ENCODE measurements at places on chromosomes 1 and 21.

GRCh38 chr1:56095696-56096665 lies 483.4 kb downstream of the PLPP3 start:
- no peak for DNase-seq

DNA sequence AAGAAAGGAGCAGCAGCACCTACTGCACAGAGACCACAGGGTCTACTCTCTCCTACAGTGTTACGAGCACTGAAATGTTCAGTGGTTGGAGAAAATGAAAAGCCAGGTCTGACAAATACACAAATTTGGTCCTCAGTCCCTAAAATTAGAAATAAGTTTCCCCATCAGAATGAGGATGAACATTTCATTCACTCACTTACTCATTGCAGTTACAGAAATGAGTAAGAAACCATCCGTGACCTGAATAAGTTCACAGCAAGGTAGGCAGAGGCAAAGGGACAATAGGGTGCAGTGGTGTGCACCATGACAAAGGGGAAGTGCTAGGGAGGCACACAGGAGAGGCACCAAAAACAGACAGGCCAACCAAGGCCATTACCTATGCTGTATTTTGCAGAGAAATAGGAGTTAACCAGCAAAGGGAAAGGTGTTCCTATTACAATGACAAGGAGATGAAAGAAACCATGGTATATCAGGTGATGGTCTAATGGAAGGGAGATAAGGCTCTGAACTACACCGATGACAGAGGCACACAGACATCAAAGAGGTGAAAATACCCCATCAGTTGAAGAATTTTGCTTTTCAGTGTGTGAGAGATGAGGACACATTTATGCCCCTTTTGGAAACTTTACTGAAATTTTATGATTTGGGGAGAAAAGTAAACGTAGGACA lies 29.4 kb downstream of the VAV3 start:
- no peak for DNase-seq

GRCh38 chr1:47934243-47934805 lies 62.9 kb downstream of the TRABD2B start:
- peak; percentile 28 for DNase-seq

- DNase-seq: no peak
These were observed 15.4 kb upstream of the MUTYH start for GRCh38 chr1:45355683-45356082.

DNA sequence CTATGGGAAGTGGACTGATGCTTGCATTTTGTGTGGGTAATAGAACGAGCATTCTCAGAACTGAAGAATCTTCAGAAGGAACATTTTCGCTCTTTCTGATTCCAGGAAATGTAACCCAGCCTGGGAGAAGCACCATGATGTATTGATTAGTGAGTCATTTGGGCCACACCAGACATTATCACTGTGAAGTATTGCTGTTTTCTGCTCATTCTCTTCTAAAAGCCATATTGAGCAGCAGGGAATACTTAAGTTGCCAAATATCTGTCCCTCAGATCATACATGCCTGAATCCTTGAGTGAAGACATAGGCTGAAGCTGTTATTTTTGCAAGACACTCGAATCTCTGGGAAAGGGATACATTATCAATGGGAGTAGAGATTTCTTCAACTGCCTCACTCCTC lies 213.1 kb downstream of the PCP4 start:
- DNase-seq: no peak

- DNase-seq: no peak
These were observed 20.4 kb downstream of the AIM2 start for GRCh38 chr1:159056069-159056698.

- no peak for DNase-seq
These were observed 101.0 kb downstream of the SPATA46 start for GRCh38 chr1:162275622-162276175.

GRCh38 chr1:38138498-38139233 lies 92.1 kb upstream of the POU3F1 start:
- DNase-seq: peak; percentile 84

DNA sequence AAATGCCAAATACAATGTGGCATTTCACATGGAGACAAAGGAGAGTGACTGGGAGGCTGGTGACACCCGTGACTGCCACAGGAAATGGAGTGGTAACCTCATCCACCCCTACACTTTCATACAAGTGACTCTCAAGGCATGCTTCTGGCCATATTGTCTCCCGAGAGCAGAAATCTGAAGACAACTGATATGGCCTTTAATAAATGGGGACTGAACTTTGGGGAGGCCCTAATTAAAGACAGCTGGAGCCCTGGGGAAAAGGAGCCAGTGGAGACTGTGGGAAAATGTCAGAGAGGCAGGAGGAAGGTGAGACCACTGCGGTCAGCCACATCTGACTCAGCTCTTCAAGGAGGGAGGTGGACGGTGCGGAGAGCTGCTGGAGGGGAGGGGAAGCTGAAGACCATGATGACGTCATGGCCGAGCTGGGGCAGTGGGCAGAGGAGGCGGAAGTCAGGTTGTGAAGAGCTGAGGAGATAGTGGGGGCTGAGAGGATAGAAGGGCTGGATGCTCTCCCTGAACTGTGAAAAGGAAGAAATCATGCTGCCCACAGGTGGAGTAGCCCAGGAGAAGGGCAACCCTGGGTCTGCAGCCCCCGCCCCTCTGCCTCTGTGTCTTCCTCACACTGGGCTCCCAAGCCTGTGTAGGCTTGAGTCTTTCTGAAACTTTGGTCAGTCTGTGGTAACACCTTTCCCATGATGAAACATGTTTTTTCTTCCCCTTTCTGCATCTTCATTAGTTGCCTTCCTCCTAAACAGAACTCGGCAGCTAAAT lies 14.0 kb upstream of the NCF2 start:
- no peak for DNase-seq

- no peak for DNase-seq
These were observed 337.8 kb upstream of the DAB1 start for GRCh38 chr1:57761628-57762027.

DNA sequence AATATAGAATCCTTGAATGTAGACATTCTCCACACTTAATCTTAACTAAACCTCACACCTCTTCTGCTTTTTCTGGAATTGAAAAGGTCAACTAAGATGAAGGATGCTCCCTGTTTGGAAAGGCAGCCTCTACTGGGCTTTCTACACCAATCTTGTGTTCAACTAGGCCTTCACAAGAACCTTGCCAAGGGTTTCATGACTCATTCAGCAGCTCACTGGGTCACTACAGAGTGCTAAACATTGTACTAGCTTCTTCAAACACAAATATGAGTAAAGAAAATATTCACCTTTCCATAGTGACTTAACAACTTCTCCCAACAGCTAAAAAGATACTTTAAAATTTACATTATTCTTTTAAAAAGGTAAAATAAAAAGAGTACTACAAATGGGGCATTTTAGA lies 135.3 kb upstream of the PRMT6 start:
- DNase-seq: no peak

- DNase-seq: no peak
These were observed 159.3 kb upstream of the SGIP1 start for GRCh38 chr1:66374561-66375111.

GRCh38 chr1:221992427-221992826 lies 250.5 kb upstream of the DUSP10 start:
- no peak for DNase-seq

DNA sequence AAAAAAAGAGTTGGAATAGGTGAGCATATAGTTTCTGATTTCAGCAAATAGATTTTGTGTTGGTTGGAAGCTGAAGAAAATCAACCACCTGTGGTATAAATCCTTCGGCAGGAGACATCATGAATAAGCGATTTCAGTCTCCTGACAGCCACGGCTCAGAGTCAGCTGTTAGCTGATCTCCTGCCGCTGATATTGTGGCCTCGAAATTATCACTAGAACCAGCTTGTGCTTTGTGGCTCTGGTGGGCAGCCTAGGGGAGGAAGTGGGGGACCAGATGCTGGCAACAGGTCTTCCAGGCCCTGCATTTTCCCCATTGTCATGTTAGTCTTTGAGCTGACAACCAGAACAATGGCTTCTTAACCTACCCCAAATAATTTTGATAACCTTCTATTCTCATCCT lies 842 bp upstream of the GCSAML start:
- no peak for DNase-seq

- DNase-seq: no peak
These were observed 9.0 kb upstream of the LDLRAP1 start for GRCh38 chr1:25534410-25534788.

DNA sequence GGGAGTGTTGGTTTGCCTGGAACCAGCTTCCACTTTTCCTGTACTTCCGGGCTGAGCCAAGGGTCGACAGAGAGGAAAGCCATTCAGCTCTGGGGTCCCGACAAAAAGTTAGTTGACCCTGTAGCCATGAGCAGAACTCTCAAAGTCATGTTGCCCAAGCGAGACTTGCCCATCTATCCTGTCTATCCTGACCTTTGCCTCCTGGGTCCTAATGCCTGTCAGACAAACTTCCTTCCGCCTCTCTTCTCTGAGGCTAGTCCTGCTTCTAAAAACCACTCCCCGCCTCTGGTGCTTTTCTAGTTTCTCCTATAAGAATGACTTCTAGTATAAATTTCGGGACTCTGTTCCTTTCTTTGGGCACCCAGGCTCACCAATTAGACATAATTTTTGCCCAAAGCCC lies 7.7 kb upstream of the PCP4L1 start:
- DNase-seq: no peak

DNA sequence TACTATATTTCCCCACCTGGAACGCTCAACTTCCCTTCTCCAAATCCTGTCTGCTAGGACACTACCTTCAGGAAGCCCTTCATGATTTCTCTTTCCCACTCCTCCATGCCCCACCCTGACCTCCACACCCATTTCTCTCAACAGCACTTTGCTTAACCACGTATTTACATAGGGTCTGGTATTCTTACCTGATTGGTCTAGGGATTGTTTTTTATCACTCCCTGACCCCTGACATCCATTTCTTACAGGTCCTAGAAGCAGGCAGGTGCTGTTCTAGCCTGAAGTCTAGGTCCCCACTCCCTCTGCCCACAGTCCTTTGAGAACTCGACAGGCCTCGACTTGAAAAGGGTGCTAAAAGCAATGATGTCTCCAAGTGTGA lies 47.5 kb downstream of the DMAP1 start:
- no peak for DNase-seq

DNA sequence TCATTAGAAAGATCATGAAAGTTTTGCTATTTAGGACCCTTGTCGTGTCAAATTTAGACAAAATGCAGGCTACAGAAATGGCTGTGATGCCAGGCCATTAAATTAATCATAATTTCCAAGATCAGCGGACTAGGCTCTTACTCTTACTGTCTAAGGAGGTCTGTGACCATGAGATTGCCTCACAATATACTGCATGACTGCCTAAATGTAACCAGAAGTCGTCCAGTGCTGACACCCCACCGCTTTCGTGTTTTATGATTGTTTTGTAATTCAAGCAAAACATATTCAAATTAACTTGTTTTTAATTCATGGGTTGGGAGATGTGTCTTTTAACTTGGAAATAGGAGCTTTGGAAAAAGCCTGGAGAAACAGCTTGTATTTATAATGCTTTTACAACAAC lies 947.5 kb downstream of the BRINP3 start:
- DNase-seq: no peak

- DNase-seq: peak; percentile 91
These were observed 42.8 kb upstream of the DMBX1 start for GRCh38 chr1:46446646-46447498.

GRCh38 chr1:235357485-235358373 lies 9.5 kb upstream of the TBCE start:
- DNase-seq: no peak

DNA sequence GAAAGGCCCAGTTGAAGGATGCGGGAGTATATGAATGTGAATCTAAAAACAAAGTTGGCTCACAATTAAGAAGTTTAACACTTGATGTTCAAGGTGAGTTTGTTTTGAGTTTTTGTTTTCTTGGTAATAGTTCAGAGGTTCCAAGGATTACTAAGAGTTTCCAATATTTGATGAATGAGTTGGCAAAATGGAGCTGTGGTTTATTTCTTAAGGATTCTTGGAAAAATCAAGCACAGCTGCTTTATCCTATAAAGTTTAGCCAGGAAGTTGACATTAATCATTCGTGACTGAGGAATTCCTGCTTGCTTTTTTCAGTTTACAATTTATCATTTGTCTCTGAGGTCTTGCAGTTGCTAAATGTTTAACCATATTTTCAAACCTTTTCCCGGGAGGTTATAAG lies 15.1 kb downstream of the VCAM1 start:
- DNase-seq: no peak

GRCh38 chr21:26140926-26141325 lies 29.6 kb downstream of the APP start:
- DNase-seq: no peak

DNA sequence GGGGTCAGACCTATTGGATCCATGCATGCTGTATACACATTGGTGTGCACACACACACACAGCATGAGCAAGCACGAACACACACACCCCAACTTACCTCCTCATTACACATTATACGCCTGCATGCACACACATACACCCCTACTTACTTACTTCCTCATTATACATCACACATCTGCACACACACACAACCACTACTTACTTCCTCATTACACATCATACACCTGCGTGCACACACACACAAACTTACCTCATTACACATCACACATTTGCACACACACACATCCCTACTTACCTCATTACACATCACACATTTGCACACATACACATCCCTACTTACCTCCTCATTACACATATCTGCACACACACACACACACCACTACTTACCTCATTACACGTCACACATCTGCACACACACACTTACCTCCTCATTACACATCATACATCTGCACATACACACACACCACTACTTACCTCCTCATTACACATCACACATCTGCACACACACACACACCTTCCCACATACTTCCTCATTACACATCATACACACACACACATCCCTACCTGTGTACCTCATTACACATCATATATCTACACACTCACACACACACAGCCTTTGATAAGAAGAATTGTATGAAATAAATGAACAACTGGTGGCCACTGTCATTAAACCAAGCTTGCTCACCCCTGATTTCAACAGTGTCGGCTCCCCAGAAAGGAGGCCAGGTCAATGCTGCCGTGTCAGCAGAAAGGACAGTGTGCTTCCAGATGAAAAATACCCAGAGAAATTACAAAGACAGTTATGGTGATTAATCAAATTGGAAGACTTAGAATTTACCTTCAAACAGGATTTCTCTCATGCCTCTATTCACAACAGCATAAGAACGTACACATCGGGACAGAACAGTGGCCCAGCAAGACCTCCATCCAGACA lies 117.8 kb downstream of the SETD4 start:
- DNase-seq: no peak

DNA sequence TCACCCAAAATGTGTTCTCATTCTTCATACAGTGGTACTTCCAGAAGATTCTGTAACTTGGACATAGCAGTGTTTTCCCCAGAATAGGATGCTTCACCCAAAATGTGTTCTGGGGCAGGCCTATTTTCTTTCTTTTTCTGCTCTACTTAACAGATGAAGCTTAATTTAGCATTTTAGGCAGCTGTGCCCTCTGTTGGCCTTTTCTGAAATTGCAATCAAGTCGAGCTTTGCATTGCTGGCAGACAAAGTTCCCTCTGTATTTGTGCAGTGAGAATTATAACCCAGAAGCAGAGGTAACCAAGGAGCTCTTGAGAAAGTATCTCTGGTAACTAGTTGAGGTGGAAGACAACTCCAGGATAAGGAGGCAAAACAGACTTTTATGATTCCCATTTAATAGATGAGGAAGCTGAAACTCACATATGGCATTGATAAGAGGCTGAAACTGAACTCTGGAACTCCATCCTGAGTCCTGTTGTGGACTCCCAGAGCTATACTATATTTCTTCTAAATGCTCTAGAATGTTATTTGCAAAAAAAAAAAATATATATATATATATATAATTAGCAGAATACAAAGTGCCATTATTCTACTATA lies 50.3 kb upstream of the L1TD1 start:
- peak; percentile 56 for DNase-seq

GRCh38 chr21:42873096-42873495 lies 6.2 kb downstream of the WDR4 start:
- DNase-seq: no peak
